ENCODE measurements at places on chromosomes 5 and 9.

DNA sequence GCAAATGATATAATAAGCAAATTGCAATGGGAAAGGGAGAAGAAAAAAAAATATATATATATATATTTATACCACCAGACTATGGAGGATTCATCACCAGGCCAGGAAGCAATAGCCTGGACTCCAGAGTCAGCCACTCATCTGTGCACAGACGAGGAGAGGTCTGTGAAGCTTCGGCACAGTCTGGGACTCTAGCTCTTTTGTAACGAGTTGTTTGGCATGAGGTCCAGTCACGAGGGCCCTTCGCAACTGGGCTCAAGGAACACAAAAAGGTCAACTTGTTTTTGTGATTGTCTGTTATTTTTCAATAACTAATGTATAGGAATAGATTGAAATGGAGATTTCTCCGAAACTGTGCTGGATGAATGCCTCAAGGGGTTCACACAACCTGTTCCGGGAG lies 14.7 kb upstream of the FGF1 start:
- no peak for ATAC-seq

DNA sequence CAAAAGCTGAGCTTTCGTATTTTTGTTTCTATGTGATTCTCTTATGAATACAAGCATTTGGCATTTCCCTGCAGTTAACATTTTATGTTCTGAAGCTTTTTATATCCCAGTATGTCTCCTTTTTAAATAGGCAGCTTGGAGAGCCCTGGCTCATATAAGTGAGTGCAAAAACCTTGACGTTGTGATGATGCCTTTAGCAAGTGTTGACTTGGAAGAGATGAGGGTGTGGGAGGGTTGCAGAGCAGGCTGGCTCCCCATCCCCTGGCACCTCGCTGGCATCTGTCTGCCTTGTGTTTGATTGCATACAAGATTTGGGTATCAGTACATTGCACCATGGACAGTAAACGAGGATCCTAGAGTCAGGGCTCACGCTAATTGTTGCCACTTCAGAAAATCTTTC lies 42.1 kb upstream of the DIRAS2 start:
- ATAC-seq, result no peak

DNA sequence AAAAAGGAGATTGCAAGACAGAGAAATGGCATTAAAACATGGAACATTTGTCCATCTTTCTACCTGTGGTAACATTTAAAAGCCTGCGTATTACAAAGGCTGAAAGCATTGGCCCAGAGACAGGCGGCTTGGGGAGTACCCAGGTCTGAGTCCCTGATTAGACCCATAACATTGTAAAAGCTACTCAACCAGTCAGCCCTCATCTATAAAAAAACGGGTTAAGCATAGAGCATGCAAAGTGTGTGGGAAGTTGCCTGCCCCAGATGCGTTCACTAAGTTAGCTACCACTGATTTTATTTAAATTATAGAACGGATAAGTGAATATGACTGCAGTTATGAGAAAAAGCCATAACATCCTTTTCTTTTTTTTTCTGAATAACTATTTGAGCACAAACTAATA lies 276.1 kb downstream of the CDH12 start:
- ATAC-seq, result no peak

- no peak for ATAC-seq
These were observed 70.6 kb downstream of the IQGAP2 start for GRCh38 chr5:76473661-76474060.

DNA sequence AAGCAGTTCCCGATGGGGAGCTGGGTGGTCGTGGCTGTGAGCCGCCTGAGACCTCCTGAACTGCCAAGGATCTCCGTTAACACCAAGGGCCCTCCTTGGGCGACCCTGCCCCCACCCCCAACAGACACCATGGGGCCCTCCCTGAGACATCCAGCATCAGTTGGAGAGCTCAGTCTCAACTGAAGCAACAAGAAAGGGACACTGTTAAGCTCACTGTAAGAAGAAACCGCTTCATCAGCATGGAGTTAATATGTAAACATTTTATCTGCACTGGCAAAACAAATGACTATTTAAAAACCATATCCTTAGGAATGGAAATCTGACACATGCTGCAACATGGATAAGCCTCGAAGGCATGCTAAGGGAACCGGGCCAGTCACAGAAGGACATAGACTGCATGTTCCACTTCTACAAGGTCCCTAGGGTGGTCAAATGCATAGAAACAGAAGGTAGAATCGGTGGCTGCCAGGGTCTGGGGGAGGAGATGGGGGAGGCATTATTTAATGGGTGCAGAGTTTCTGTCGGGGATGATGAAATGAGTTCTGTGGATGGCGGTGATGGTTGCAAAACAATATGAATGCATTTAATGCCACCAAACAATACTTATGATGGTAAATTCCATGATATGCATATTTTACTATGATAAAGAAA lies 47.4 kb downstream of the ROR2 start:
- no peak for ATAC-seq

DNA sequence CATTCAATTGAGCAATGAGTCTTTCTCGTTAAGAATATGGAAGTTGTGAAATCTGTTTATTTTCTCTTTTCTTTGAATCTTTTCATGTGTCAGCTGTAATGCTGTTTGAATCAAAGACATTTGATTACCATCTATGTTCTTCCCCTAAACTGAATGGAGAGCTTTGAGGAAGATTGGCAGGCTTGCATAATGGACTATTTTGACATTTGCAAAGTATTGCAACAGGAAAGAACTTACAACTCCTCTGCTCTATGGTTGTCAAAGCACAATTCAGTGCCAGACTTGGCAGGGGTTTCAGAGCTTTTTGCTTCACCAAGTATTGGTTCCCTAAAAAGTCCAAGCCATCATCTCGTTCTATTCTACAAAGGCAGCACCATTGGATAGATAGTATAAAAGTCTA lies 549.0 kb upstream of the NUDT12 start:
- no peak for ATAC-seq

DNA sequence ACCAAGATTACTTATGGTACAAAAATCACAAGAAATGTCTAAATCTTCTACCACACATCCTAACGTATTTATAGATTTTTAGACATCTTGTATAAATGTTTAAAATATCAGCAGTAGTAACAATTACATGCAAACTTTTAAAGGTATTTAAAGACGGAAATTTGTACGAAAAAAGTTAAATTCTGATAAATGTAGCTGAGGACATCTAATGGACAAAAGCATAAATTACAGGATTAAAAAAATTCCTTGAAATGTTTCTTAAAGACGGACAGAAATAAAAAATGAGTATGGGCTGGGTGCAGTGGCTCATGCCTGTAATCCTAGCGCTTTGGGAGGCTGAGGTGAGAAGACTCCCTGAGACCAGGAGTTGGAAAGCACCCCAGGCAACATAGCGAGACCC lies 15.8 kb downstream of the ERCC8 start:
- no peak for ATAC-seq

DNA sequence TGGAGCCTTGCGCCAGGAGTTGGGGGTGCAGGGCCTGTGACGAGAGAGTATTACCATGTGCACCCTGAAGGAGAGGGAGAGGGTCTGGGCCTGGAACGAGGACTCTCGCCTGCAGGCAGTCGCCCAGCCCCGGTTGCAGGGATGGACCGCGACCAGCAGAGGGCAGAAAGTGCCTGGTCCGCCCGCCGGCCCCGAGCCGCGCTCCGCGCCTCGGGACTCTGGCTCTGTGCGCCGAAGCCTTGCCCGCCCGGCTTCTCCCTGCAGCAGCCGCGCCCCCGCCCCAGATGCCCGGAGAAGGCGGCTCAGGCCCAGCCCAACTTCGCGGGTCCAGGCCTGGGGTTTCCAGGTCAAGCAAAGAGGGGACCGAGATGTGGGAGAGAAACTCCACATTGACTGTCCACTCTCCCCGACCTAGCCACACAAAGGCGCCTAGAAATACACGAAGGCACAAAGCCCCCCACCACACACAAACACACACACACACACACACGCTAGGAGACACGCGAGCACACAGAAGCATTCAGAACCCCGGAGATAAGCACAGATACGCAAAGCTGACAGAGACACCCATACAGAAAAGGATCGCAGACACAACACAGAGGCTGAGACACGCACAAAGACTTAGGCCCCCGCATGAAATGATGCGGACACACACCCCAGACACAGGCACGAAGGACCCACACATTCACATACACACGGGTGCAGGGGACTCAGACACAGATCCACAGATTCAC lies 2.0 kb upstream of the LMX1B start:
- peak; percentile 73 for ATAC-seq

- no peak for ATAC-seq
These were observed 133.6 kb upstream of the MSX2 start for GRCh38 chr5:174590820-174591219.
